Activated CD8-positive, alpha-beta T cell treated with anti-CD3 and anti-CD28 coated beads for 36 hours (primary cell): ENCODE measurements at places on chromosomes 3 and 15.

DNA sequence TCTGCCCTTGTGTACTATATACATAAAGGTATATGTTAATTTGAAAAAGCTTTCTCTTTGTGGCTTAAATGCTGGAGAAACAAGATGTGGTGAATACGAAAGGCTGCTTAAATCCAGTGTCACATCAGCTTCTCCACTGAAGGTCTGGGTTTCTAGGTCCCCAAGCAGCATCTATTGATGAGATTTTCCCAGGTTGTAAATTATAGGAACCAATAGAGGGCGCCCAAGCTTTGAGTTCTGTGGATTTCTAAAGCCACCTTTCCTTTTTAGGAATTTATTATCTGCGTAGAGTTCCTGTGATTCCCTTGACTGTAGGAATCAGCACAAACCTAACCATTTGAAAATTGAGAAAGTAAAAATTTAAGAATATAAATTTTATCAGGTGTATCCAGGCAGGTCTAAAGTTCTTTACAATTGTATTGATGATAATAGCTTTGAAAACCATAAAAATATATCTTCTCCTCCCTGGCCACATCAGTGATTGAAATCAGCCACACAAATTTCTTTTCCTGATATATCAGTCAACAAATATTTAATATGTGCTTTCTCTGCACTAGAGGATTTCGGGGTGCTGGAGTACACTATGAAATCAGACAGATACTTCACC, 88.3 kb upstream of the ADAMTSL3 start:
- no peak for DNase-seq
- H3K27ac ChIP-seq: no peak overlapping the region
- no peaks in the 10 kb centered on the region for H3K4me1 ChIP-seq
- no peaks in the 10 kb centered on the region for H3K27me3 ChIP-seq

DNA sequence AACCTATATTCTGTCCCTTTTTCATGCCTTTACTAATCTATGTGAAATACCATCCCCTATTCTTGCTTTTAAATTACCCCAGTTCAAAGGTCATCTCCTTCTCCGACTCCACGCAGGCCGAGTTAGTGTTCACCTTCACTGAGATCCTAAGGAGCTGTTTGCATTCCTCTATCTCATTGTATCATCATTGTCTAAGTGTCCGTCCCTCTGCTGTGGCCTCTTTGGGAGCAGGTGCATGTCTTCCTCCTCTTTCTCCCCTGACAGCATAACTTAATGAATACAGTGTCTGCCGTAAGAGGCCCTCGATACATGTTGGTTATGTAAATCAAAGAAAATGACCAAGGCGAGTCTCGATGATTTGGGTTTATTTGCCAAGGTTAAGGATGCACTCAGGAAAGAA, 4.9 kb upstream of the PPP1R2 start:
- no peak overlapping the region for H3K27ac ChIP-seq
- DNase-seq: no peak
- peaks cover 81% of the 10 kb centered on the region for H3K4me1 ChIP-seq
- H3K36me3 ChIP-seq: no peaks in the 10 kb centered on the region

DNA sequence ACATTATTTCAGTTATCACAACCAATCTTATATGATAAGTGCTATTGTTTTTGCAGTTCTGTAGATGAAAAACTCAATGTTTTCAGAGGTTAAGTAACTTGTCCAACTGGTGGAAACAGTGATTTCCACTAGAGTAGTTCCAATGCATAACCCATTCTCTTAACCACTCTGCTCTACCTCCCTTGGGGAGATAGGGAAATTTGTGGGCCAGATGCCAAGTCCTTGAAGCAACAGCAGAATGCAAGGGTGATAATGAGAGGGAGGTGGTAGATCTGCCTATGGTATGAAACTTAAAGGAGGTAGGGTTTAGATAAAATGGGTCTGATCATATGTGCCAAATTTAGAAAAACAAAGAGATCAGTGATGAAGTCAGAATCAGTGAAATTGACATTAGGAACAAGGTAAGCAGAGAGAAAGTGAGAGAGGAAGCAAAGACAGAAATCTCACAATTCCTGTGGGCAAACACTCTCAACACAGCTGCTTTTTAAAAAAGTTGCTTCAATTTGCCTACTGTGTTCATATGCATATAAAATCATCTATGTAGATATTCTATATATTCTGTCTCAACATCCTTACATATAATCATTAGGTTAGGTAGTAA, 50.5 kb upstream of the UBP1 start:
- no peaks in the 10 kb centered on the region for H3K4me1 ChIP-seq
- no peaks in the 10 kb centered on the region for H3K36me3 ChIP-seq
- H3K4me3 ChIP-seq: no peak overlapping the region
- H3K27ac ChIP-seq: no peak overlapping the region
- no peaks in the 10 kb centered on the region for H3K27me3 ChIP-seq
- no peak for DNase-seq

- no peak overlapping the region for H3K27ac ChIP-seq
- DNase-seq: no peak
- H3K36me3 ChIP-seq: no peaks in the 10 kb centered on the region
- no peak overlapping the region for H3K4me3 ChIP-seq
Observed at GRCh38 chr15:70806992-70807712, 43.8 kb upstream of the UACA start.

DNA sequence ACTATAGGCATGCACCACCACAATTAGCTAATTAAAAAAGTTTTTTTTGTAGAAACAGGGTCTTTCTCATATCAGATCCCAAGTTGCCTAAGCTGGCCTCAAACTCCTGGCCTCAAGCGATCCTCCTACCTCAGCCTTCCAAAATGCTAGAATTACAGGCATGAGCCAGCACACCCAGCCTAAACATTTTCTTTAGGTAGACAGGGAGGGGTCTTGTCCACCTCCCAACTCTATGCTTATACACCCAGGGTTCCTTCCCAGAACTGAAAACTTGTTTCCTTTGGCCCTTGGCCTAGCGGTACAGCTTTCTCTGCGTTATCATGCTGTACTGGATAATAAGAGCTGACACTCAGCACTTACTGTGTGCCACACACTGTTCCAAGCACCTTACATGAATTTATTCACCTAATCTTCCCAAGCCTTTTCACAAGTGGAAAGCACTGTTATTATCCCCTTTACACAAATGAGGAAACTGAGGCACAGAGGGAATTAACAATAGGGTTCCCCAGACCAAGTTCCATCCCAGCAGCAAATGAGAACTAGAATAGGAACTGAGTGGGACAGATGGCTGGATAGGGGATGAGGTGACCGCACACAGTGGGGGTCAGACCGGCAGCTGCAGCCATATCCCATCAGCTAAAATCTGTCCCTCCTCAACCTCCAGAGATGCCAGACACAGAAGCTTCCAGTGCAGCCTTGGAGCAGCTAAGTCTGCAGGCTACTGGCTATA, 150.8 kb downstream of the MEGF11 start:
- no peak overlapping the region for H3K4me3 ChIP-seq
- no peak overlapping the region for H3K27ac ChIP-seq
- DNase-seq: no peak
- H3K4me1 ChIP-seq: no peaks in the 10 kb centered on the region
- H3K27me3 ChIP-seq: peaks cover 13% of the 10 kb centered on the region

DNA sequence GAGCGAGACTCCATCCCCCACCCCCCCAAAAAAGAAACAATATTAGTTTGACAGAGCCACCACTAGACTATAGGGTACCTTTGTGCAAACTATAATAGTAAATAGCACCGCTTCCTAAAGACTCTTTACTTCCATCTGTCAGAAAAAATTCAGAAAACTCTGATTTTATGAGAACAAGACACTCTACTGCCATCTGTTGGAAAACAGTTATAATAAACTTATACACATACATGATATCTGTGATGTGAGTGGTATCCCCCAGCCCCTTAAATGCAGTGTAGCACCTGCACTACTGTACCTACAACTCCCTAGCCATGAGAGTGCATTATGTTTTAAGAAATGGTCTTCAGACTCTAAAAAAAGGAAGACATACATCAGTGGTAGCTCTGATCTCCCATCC, 47.1 kb upstream of the CTDSPL start:
- no peak for DNase-seq
- no peaks in the 10 kb centered on the region for H3K4me1 ChIP-seq
- H3K4me3 ChIP-seq: no peak overlapping the region
- no peaks in the 10 kb centered on the region for H3K36me3 ChIP-seq
- no peaks in the 10 kb centered on the region for H3K27me3 ChIP-seq
